Stimulated activated CD8-positive, alpha-beta memory T cell treated with anti-CD3 and anti-CD28 coated beads, Interleukin-12 subunit alpha, Interleukin-12 subunit beta, amount 100 ng/mL, for 4 hours (primary cell): ENCODE measurements at places on chromosomes 2 and 18.

DNA sequence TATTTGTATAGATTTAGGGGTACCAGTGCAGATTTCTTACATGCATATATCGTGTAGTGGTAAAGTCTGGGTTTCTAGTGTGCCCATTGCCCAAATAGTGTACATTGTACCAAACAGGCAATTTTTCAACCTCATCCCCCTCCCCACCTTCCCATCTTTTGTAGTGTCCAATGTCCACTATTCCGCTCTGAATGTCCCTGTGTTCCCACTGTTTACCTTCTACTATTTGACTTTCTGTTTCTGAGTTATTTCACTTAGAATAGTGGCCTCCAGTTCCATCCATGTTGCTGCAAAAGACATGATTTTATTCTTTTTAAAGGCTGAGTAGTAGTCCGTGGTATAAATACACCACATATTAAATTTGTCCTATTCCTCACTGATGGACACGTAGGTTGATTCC is 132.9 kb downstream of the FTCDNL1 start:
- no peak for DNase-seq

DNA sequence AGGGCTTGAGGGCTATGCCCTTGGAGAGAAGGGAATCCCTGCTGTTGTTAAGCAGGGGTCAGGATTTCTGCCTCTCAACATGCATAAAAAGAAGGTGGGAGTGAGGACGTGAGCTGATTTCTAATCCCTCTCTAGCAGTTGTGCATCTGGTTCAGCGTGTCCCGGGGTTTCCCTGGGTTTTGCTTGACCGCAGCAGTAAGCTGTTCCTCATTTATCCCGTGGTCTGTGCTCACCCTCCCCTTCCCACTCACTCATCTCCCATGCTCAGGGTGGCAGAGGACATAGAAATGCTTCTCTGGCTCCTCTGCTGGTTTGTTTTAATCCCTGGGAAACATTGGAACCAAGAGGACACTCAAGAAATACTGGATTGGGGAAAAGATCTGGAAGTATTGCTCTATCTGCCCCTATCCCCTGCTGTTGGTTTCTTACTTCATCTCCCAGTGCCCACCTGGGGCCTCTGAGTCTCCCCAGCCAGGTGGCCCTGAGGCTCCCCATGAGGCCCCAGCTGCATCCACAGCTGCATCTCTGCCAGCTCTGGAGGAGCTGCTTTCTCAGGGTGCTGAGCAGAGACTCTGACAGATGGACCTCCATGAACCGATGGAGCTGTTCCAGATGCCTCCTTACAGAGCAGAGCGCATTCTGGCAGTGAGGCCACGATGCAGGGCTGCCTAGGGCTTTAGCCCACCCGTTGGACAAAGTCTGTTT is 36.1 kb downstream of the TET3 start:
- DNase-seq: no peak

DNA sequence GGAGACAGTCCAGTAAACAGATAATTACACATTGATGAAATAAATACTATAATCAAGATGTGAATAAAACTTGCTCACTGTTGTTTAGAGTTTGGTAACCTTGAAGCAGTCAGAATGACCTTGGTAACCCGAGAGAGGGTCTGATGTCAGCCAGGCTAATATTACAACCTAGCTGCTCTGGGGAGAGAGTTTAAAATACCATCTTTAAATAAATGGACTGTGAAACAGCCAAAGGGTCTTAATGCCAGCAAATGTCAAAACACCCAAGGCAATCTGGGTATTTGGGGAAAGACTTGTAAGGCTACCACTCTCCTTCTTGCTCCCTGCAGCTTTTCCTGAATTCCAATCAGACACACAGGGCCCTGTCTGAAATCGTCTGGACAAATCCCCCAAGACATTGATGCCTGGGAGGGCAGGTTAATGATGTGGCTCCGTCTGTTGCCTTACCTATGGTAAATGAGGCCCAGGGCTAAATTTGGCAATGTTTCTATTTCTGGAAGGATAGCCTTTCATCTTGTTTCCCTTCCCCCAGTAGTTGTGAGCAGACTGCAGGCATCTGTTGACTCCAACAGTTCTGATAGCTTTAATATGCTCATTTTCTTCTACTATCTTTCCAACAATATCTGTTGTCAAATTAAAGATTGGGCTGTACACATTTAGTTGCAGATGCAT is 43.0 kb upstream of the ITGB6 start:
- no peak for DNase-seq

DNA sequence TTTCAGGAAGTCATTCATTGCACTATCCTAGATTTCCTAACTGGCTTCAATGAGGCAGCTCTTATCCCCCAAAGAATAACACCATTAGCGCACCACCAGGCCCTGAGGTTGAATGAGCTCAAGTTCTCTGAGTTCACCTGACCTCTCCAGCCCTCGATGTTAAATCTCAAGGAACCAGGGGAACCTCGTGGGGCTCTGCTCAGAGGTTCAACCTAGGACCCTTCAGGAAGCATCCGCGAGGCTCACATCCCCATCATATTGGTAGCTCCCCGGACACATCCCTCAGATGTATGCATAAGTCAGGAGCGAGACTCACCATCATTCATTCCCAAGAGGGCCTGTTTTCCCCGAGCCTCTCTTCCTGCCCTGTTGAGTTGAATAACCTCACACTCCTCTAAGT is 145.6 kb upstream of the KLHL29 start:
- DNase-seq: no peak

DNA sequence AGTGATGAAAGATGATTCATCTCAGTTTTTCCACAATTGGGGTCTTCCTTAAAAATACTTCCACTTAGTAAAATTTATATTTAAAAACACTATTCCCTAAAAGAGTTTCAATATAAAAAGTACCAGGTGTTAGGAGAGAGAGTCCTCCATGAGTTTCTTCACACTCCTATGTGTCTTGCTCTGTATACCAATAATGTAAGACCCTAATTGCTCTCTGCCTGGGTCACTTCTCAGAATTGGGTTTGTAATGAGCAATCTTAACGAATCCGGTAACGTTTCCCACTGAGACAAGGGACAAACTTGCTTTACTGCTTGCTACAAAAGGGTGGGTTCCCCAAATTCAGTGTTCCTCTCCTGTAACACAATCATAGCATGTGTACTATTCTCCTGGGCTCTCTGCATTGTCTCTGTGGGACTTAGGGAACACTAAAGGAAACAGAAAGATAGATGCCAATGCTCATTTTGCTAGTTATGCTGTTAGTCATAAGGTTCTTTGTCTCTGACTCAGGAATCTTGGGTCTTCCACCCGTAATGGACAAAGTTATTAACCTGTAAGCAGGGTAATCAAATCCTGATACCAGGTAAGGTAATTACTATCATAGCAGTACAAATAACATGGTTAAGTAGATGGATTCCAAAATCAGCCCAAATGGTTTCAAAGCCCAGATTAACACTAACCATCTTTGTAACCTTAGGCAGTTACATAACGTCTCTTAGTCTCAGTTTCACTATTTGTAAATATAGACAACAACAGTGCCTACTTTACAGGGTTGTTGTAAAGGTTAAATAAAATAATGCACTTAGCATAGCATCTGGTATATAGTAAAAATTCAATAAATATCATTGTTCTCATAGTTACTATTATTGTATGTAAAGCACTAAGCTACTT is 46.3 kb downstream of the ITSN2 start:
- no peak for DNase-seq

DNA sequence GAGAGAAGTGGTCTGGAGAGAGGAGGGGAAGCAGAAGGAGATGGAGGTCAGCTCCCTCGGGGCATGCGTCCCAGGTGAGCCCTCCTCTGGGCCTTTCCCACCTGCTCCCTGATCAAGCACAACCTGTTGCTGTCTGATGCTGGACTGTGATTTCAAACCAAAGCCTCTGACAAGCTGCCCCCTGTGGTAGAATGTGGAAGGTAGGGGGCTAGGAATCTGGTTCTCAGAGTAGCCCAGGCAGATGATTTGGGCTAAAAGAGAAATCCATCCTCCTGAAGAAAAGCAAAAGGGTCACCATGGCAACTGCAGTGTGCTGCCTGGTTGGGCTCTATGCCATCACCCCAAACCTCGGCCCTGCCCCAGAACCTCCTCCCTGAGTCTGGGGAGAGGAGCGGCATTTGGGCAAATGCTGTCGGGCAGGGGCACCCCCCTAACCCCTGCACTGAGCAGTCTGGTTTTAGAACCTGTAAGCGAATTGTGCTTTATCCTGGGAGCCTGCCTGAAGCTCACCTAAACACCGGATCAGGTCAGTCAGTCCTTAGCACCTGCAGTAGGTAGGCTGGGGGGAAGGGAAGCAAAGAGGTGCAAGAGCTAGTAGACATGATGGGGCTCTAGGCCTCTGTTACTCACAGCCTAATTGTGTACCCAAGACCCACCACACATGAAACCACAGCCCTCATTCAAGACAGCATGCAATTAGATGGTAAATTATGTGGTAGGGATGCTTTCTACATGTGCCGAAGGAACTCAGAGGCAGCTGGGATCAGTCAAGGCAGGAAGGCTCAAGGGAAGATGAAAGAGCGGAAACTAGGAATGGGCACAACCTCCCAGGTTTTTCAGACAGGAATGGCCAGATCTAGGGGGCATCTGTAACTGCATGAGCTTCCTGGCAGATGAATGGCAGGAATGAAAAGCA is 83.5 kb downstream of the DNMT3A start:
- no peak for DNase-seq

GRCh38 chr2:119264781-119265692 is 41.4 kb downstream of the STEAP3 start:
- no peak for DNase-seq

DNA sequence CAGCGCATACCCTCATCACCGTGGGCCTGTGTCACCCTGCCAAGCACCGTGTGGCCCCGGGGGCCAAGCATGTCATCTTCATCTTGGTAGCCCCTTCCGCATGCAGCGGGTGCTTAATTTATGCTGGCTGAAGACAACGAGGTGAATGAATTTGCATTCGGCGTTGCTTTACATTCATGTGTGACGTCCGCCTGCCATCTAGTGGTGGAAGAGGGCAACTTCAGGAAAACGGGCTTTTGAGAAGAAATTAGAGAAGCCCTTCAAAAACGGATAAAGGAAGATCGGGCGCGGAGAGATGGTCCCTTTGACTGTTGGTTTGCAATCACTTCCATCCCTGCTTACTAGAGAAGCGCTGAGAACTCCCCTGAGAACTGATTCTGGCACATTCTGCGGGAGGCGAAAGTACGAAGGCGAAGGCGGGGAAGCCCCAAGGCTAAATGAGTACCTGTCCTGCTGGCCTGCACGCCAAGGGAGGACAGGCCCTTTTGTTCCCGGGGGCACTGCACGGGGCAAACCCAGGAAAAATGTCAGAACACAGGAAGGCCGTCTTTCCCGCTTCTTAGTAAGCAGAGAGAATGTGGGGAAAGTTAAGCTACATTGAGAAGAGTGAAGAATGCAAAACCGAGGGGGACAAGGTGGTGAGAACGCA is 145.9 kb downstream of the ZNF516 start:
- DNase-seq: peak; percentile 13

GRCh38 chr18:11096839-11097750 is 52.3 kb downstream of the PIEZO2 start:
- no peak for DNase-seq

GRCh38 chr18:57789090-57789489 is 14.0 kb downstream of the ATP8B1 start:
- DNase-seq: no peak

- no peak for DNase-seq
These were observed 16.1 kb downstream of the MTX2 start for GRCh38 chr2:176285321-176285720.
